ENCODE measurements at places on chromosomes 12 and 14.

DNA sequence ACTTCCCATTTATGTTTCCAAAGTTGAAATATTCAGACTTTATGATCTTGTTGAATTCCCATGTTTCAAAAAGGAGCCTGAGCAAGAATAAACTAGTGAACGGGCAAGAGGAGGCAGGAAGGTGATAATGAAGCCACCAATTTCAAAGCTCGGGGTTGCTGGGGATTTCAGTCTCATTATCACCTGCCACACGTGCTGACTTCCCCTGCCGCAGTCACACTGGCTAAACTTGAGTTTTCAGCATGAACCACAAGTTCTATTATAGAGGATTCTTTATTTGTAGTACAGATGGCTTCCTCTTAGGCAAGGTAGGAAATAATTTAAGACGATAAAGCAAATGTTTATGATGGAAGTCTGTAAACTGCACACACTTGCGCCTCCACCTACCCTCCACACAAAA lies 18.1 kb upstream of the DIABLO start:
- DNase-seq, result no peak

- no peak for DNase-seq
These were observed 21.8 kb downstream of the LMO3 start for GRCh38 chr12:16583969-16584745.

- DNase-seq, result no peak
These were observed 12.3 kb downstream of the TMEM117 start for GRCh38 chr12:43848226-43848507.

- DNase-seq, result no peak
These were observed 89.9 kb downstream of the BORCS5 start for GRCh38 chr12:12446786-12447185.

DNA sequence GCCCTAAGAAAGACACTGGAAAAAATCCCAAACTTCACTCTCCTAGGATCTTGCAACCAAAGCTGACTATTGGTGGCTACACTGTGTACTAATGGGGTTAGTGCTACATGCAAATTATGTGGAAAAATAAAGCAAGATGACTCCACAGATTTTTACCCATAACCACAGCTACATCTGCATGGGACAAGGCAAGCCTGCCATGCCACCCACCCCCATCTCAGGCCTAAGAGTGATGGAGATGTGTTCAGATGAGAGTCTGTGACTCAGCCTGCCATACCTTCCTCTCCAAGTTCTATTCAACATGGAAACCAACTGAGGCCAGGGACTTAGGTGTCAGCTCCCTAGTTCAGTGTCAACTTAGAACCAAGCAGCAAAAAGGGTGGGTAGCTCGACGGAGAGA lies 206.2 kb downstream of the PELI2 start:
- DNase-seq, result no peak

All from nephron progenitor cell (in vitro differentiated cells).